ENCODE measurements at places on chromosomes 13 and 19. TPM values are rescaled to one million over a fixed set of nuclear protein-coding genes. Genes with fewer than 3 reads are reported as not detected.

The SERPINE3 gene
- not detected for total RNA-seq

The LINGO3 gene
- not detected for total RNA-seq

The APOE gene
- 24.1 TPM for total RNA-seq

The PROZ gene
- not detected for total RNA-seq

The RGL3 gene
- total RNA-seq: 9.2 TPM

The PCDH17 gene
- total RNA-seq: 3.1 TPM

The PPFIA3 gene
- total RNA-seq: 5.7 TPM

The OR10H1 gene
- not detected for total RNA-seq

The KLK8 gene
- total RNA-seq: not detected

The PRSS57 gene
- total RNA-seq: not detected

The SSC5D gene
- total RNA-seq: 3.7 TPM

The TSEN34 gene
- total RNA-seq: 16.2 TPM

The DPF1 gene
- 0.49 TPM for total RNA-seq

The GAPDHS gene
- not detected for total RNA-seq

The CEBPA gene
- 1.7 TPM for total RNA-seq

The SCGB2B2 gene
- total RNA-seq: not detected

The MISP gene
- total RNA-seq: not detected

The OR7C2 gene
- total RNA-seq: not detected

The NLRP4 gene
- total RNA-seq: not detected

The PSG5 gene
- total RNA-seq: not detected

The NFIC gene
- total RNA-seq: 145 TPM

The ZIC5 gene
- not detected for total RNA-seq

The CDX2 gene
- not detected for total RNA-seq

The LAIR1 gene
- 5.1 TPM for total RNA-seq

The ZNF730 gene
- 0.22 TPM for total RNA-seq

The GPI gene
- 473 TPM for total RNA-seq

The IGFL4 gene
- total RNA-seq: not detected

The TTC9B gene
- total RNA-seq: not detected

The ZNF561 gene
- total RNA-seq: 17.8 TPM

The FFAR1 gene
- not detected for total RNA-seq

The LHFPL6 gene
- total RNA-seq: 51.4 TPM

The ZNF835 gene
- 4.9 TPM for total RNA-seq

The OR2Z1 gene
- not detected for total RNA-seq

The TMIGD2 gene
- not detected for total RNA-seq

The FAM216B gene
- total RNA-seq: 0.99 TPM

The PABPC3 gene
- 0.05 TPM for total RNA-seq

The ZNF540 gene
- 6.9 TPM for total RNA-seq

The CGB2 gene
- total RNA-seq: not detected

The APOC1 gene
- total RNA-seq: 0.85 TPM

The ACP7 gene
- not detected for total RNA-seq

The LENG1 gene
- 7.3 TPM for total RNA-seq

The PSG3 gene
- total RNA-seq: not detected
